ENCODE measurements at places on chromosomes 2 and 18.

- no peak for DNase-seq
Measured at GRCh38 chr18:32287873-32288272, 98.0 kb downstream of the MEP1B start.

DNA sequence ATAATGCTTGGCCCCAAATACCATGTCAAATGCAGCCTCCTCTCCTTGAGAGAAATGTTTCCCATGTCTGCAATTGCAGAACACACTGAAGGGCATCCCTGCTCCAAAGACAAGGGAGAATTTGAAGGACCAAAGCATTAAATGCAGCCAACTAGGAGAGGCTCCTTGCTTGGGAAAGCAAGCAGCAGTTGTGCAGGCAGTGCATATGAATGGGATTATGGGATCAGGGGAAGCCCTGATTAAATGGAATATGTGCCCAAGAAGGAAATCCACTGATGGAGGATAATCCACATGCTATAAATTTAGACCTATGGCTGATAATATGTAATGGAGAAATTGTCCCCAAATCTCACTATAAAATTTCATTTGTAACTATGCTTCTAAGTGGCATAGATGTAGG lies 116.1 kb downstream of the NCKAP5 start:
- no peak for DNase-seq

- DNase-seq: no peak
Measured at GRCh38 chr2:224405841-224406370, 4.0 kb upstream of the FAM124B start.

DNA sequence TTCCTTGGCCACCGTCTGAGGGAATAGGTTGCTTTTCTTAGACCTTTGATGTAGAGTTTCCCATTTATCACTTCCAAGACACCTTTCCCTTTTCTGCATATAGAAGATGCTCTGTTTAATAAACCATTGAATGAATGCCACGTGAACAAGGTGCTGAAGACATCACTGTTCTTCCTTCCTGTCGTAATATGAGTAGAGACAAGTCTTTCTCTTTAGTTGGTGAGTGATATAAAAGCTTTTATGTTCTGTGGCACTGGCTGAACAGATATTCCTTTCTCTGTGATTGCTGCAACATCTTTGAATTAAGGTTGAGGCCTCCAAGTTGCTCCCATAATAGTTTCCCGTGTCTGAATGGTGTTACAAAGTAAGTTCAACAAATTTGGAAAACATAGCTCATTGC lies 38.7 kb downstream of the TTC39C start:
- DNase-seq: no peak

DNA sequence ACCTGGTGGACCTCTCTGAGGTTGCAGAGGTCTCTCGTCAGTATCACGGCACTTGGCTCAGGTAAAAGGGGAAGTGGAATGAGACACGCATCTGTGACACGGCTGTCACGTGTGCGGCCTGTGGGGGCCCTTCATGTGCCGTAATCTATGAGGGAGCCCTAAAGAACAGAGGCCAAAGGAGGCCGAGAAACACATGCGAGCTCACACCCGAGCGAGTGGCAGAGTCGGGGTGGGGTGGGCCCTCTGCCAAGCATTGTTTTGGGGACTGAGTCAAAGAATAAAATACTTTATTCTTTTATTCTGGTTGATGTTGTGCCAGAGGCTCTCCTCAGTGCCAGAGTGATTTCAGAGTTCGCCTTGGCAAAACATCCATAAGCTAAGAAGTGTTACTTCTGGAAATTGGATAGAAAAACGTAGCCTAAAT lies 43.3 kb downstream of the PLB1 start:
- peak; percentile 79 for DNase-seq

GRCh38 chr2:98768384-98769113 lies 37.6 kb upstream of the MGAT4A start:
- no peak for DNase-seq

DNA sequence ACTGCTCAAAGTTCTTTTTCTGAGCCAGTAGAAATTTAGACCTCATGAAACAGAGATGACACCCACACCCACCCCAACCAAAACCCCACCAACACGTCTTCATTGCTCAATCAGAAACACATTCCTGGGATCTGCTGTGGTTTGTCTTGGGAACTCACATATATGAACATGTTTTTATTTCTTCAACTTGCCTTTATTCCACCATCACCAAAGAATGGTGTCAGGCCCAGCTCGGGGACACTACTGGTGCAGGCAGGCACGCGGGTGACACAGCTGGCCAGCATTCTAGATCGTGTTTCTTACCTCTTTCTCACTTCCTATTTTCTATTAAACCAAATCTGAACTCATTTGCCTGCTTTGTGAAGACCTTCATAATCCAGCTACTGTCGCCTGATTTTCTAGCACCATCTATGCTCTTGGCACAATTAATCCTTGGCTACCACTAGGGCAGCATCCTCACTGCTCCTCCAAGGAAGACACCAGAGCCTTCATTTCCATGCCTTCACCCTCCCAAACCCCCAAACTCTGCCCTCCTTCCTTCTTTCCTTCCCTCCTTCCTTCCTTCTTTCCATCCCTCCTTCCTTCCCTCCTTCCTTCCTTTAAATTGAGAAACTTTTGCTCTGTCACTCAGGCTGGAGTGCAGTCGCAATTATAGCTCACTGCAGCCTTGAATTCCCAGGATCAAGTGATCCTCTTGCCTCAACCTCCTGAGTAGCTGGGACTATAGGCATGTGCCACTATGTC lies 157.1 kb downstream of the BCL2 start:
- no peak for DNase-seq

DNA sequence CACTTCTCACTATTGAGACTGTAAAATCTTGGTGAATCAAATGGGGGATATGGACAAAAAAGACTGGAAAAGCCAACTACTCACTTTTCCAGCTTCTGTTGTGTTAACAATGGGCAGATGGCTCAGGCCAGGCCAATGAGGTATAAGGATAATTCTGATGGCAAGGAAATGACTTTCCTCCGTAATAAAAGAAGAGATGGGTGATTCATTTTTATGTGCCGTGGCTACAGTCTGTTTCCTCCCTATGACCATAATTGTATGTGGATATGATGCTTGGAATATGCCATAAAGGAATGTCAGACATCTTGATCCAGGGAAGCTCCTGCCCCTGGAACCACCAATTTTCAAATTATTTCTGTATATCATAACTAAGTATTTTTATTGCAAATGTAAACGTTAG lies 406.8 kb downstream of the CCDC85A start:
- DNase-seq: no peak

DNA sequence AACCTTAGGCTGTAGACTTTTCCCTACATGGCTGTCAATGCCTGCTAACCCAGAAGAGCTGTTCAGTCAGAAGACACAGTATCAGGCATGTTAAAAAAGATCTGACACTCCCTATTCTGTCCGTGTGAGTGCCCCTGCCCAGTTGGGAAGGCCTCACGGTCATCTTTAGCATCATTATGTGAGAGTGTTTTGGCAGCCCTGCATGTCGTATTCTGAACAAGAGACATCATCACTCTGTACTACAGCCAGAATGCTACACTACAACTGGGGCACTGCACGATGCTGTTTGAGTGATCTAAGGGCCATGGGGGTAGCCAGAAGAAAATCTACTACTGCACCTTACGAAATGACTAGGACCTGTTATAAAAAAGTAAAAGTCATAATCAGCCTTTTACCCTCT lies 67.2 kb downstream of the GREB1L start:
- DNase-seq: no peak

- DNase-seq: no peak
Measured at GRCh38 chr2:180694445-180695421, 285.7 kb upstream of the UBE2E3 start.

- no peak for DNase-seq
Measured at GRCh38 chr2:197835293-197835692, 30.9 kb downstream of the PLCL1 start.

DNA sequence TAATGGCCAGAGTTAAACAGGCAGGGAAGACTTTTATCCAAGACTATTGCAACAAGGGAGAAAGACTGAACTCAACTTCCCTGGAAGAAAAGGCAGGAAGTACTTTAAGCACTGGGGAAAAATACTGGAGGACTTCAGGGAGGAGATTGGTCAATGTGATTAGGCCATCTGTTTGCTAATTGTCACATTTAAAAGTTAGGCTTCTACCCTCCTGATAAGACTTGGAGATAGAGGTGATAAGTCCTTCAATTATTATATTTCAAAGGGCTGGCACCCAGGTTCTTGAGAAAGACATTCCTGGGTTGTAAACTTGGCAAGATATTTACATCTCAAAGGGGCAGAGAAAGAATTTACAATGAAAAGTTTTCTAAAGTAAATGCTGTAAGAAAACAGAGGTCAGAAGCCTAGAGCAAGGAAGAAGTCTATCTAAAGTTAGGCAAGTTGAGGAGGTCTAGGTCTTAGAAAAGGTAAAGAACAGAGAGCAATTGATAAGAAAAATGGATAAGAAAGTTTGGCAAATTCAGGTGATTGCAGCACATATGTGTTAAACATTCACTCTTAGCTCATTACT lies 48.4 kb downstream of the DTNA start:
- DNase-seq: no peak

Measured in head of caudate nucleus (tissue), 42 donors.